ENCODE measurements at places on chromosomes 7 and 10.

GRCh38 chr7:126303926-126304325 is 948.8 kb downstream of the GRM8 start:
- no peak for DNase-seq

DNA sequence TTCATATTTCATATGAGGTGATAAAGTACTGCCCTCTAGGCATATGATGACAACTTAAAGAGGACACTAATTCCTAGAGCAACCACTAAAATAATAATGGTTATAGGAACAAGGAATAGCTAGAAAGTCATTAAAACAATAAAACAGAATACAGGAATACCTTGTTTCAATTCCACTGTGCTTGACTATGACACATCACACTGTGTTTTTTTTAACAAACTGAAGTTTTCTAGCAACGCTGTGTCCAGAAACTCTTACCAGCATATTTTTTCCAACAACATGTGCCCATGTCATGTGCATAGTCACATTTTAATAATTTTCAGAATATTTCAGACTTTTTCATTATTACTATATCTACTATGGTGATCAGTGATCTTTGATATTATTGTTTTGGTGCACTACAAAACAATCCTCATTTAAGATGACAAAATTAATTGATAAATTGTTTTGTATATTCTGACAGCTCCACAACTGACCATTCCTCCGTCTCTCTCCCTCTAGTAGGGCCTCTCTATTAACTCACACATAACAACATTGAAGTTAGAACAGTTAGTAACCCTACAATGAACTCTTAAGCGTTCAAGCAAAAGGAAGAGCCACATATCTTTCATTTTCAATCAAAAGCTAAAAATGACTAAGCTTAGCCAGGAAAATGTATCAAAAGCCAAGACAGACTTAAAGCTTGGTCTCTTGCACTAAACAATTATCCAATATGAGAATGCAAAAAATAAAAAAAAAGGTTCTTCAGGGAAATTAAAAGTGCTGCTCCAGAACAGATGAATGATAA is 85.8 kb downstream of the SNX13 start:
- DNase-seq, result no peak

- DNase-seq, result no peak
These were observed 22.6 kb downstream of the HERC4 start for GRCh38 chr10:68052463-68052862.

DNA sequence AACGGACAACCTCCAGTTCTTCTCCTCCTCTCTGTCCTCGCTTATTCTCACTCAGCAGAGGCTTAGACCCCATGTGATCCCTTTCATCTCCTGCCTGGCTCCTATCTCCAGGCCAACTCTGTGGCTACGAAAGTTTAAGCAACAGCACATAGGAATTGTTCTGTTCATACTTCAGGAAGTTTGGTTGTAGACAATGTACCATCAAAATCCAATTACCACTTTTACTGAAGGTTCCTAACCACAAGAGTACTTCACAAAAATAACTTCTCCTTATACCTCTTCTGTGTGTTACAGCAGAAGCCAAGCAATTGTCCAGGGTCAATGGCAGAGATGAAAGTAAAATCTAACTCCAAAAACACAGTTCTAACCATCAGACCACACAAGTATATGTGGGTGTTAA is 80.0 kb downstream of the SLC25A13 start:
- DNase-seq, result no peak

GRCh38 chr7:149883452-149883861 is 9.7 kb downstream of the ATP6V0E2 start:
- DNase-seq, result peak; percentile 56

DNA sequence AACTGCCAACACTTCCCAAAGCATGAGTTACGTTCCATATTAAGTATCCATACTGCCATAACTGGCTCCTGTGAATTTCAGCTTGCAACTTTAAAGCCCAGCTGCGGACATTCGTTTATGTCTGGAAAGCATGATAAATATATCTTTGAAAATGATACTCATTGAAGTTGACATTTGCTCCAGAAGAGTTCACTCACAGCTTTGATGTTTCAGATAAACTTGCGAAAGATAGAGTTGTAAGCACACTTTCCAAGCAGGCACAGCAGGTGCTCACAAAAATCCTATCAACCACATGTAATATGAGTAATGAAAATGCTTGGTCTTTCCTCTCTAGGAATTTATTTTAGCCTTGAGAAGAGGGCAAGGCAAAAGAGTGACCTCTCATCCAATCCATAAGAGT is 4.5 kb downstream of the CHCHD3 start:
- DNase-seq, result no peak

DNA sequence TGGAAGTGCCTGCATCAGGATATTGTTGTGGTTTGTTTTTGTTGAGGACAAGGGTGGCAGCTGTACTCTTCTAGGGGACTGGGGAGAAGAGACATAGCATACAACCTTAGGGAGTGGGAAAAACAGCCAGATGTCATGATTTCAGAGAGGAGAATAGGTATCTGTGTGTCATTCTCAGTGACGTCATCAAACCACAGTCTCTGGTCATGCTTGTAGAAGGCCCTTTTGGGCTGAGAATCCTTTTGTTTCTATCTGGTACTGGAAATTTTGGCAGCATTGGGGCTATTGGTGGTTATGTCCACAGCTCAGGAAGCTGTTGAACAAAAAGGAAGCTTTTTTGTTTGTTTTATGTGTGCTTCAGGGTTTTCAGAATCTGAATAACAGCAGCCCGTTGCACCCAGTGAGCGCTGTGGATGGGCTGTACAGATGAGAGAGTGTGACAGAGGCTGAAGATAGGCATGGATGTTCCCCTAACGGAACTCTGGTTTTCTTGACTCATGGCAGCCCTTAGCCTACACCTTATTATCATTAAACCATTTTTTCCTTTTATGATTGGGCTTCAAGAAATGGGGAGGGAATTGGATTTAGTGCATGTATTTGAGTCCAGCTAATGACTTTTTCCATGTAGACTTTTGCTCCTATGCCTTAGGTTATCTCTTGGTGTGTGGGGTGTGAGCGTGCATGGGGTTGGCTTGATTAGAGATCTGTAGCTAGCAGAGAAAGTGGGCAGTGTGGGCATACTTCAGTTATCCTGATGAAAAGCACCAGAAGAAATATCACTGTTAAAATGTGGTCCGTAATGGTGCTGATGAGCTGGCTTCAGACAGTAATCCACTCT is 65.7 kb downstream of the SND1 start:
- no peak for DNase-seq

DNA sequence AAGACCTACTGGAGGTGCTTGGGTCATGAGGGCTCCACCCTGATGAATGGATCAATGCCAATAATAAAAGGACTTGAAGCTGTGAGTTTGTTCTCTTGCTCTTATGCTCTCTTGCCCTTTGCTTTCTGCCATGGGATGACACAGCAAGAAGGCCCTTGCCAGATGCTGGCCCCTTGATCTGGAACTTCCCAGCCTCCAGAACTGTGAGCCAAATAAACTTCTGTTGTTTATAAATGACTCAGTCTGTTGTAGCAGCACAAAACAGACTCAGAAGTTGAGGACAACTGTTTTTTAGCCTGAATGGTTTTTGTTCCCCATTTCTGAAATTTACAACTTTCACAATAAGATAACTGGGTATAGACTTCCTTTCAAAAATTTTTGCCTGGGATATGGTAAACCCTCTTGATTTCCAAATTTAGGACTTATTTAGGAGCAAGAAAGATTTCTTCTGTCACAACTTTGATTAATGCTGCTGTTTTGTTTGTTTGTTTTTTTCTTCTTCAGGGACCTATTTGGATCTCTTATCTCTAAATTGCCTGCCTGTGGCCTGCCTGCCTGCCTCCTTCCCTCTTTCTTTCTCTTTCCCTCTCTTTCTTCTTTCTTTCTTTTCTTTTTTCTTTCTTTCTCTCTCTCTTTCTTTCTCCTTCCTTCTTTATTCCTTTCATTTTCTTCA is 12.1 kb downstream of the ENTPD1 start:
- no peak for DNase-seq

DNA sequence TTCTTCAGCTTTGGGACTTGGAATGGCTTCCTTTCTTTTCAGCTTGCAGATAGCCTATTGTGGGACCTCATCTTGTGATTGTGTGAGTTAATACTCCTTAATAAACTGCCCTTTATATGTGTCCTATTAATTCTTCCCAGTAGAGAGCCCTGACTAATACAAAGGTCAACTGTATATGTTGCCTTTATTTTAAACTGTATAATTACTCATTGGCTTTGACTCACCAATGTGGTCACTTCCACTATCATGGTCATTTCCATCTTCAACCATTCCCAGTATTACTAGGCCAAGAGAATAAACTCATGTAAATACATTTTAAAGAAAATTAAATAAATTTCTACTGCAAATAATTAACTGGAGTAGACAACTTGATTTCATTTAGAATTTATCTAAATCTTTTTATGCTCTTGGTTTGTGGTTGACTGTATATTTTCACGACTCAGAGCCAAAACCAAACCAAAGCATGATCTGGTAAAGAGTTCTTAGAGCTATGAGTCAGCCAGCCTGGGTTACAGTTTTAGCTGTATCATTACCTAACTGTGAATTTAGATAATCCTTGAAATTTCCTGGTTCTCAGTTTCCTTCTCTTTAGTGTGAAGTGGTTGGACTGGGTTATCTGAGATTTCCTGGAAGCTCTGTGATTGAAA is 188.4 kb downstream of the PPP1R3A start:
- DNase-seq, result no peak

GRCh38 chr10:113111900-113112853 is 162.1 kb downstream of the TCF7L2 start:
- DNase-seq, result no peak

DNA sequence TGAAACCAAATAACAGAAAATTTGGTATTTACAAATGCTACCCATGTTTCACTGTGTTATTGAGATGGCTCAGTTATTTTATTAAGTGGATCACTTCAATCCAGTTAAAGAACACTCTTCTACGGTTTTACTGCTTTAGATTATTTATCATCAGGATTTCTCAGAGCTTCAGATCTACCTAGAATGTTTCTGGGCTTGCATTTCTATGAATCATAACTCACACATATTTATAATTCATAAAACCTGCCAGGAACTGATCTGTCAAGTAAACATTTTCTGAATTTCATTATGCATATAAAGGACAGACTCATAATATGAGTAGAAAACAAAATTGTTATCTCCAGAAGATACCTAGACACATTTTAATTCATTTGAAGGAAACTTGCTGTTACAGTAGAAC is 1172.3 kb upstream of the LRRTM3 start:
- DNase-seq, result no peak

GRCh38 chr7:2668401-2668800 is 19.6 kb upstream of the AMZ1 start:
- DNase-seq, result no peak

- peak; percentile 68 for DNase-seq
These were observed 9.6 kb downstream of the FAM53B start for GRCh38 chr10:124734311-124735166.

DNA sequence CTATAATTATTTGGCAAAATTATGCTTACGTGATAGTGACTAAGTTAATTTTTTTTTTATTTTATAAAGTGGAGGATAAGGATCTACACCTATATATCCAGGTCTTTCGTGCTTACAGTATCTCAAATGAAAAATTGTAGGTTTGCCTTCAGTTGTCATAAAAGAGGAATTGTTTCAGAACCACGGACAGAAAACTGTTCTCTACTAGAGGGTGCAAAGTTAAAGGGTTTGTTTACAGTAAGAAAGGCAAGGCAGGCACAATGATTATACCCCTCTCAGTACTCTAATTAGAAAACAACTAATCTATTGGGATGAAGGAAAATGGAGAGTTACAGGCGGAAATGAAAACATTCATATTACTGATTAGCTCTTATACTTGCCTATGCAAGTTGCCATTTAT is 1.5 kb downstream of the PCLO start:
- DNase-seq, result no peak

DNA sequence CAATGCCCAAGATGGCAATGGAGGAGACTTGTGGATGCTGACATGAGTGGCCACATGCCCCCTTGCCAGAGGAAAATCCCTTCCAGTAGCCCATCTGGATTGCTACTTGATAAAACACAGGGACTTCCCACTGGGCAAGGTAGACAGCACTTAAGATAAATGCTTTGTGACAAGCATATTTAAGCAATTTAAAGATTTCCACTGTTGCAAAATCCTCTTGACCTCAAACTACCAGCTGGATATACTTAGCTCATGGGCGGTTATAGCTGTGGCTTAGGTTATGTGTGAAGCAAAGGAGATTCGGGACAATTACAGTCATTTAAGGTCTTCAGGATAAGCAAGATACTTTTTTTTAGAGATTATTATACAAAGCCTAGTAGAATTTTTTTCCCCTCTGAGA is 238.1 kb downstream of the BMPER start:
- DNase-seq, result no peak

DNA sequence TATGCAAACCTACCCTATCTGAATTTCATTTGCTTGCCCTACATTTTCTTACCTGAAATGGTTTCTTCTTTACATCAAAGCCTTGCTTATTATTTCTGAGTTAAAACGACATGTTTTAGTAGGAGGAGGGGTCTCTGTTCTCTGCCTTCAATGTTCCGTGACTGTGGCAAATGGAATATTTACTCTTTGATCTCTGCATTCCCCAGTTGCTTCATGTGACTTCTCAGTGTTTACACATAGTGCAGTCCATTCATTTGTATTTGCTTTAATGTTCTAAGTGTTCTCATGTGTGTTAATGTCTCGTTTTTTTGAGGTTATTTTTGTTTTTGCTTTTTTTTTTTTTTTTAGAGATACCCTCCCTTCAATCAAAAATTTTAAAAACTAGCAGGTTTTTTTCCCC is 75.8 kb downstream of the GNAI1 start:
- DNase-seq, result no peak

DNA sequence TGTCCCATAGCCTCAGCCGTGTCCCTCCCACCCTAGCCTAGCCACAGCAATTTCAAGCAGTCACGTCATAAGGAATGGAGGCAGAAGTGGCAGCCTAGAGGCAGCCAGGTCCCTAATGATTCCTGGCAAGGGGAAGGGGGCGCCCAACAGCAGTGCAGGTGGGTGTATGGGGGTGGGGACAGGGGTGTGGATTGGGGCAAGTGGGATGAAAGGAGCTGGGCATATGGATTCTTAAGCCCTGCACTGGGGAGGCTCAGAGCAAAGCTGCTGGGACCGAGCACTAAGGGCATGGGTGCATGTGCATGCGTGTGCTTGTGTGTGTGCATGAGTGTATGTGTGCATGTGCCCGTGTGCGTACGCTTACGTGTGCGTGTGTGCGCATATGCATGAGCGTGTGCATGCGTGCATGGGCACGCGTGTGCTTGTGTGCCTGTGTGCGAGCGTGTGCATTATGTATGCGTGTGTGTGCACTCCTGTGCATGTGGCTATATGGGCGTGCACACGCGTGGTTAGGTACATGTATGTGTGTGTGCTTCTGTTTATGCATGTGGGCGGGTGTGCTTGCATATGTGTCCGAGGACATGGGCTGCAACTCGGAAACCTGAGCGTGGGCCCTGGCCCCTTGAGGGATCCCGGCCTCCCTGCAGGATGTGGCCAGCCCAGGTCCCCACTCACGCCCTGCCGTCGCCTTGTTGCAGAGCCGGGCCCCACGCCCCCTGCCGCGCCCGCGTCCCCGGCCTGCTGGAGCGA is 34.1 kb downstream of the SH2B2 start:
- DNase-seq, result no peak

GRCh38 chr10:11756766-11757315 is 14.7 kb downstream of the ECHDC3 start:
- no peak for DNase-seq

DNA sequence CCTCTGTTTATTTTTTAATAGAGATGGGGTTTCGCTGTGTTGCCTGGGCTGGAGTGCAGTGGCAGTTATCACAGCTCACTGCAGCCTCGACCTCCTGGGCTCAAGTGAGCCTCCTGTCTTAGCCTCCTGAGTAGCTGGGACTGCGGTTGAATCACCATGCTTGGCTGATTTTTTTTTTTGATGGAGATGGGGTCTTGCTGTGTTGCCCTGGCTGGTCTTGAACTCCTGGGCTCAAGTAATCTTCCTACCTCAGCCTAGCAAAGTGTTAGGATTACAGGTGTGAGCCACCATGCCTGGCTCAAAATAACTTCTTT is 8.1 kb downstream of the DYNC2I1 start:
- no peak for DNase-seq
